ENCODE measurements at places on chromosomes 11 and 22.
A peak's percentile ranks its signal among the peaks of the same experiment; 100 is the strongest.

DNA sequence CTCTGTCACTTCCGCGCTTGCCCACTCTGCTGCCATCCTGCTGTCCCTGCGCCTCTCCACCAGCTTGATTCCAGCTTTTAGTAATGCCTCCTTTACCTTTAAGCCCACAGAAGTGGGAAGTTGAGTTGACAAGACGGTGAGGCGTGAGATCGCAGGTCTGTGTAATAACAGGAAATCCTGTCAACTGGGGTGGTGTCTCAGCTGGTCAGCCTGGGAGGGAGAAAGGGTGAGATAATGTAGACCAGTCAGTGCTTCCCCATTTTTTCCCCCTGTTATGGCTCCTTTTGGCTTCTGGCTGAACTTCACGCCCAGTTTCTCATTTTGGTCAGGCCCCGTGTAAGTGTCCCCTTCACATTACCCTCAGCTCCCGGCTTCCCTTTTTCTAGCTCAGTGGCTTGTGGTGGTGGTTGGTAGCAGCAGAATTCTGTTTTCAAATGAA is 98.9 kb downstream of the TRAF6 start:
- DNase-seq: peak; percentile 5

DNA sequence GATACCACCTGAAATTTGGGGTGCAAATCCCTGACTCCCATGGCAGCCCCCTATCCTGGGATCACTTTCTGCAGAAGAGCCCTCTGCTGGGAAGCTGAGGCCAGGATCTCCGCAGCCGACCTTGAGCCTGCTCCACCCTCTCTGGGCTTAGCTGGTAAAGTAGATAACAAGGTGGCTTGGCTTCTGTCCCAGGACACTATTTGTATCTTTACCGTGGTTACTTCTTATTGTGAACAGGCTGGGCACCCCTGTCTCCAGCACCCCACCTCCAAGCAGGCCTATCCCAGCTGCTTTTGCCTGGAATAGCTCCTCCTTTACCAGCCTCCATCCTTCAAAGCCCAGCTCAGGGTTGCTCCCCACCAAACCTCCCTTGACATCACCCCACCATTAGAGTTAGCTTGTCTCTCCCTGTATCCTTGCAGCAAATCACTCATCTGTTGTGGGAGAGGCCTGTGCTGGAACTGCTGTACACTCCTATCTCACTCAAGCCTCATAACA is 35.2 kb upstream of the P2RY2 start:
- no peak for DNase-seq

DNA sequence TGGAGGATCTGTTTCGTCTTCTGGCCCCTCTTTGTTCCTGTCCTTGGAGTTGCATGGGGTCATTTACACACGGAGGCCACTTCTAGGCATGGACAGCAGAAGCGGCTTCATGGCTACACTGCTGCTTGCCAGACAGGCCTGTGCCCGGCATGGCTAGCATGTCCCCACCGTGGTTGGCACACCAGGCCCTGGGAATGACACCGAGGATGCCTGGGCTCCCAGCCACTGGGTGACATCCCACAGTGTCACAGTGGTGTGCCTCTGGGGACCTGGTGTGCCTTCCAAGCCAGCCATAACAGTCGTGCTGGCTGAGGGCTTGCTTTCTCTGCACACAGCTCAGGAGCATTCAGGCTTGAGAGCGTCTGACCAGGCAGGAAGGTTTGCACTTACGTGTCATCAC is 910.1 kb downstream of the TBC1D22A start:
- no peak for DNase-seq

- DNase-seq: no peak
Observed at GRCh38 chr22:48258811-48259210, 1496.4 kb downstream of the TBC1D22A start.

DNA sequence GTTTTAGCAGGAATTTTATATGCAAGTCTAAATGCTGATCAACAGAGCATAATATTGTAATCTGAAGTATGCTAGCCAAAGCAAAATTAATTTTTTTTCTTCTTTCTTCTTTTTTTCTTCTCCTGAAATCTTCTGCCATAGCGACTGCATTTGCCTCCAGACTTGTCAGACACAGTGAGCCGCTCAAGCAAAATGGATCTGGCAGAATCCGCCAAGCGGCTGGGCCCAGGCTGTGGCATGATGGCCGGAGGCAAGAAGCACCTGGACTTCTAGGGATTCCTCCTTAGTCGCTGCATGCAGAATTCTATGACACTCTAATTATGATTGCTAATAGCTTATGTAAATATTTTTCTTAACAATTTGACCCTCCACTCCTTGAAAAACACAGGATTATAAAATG is 27.9 kb downstream of the PAX6 start:
- no peak for DNase-seq

GRCh38 chr11:1887451-1888346 is 4.0 kb downstream of the PRR33 start:
- no peak for DNase-seq

DNA sequence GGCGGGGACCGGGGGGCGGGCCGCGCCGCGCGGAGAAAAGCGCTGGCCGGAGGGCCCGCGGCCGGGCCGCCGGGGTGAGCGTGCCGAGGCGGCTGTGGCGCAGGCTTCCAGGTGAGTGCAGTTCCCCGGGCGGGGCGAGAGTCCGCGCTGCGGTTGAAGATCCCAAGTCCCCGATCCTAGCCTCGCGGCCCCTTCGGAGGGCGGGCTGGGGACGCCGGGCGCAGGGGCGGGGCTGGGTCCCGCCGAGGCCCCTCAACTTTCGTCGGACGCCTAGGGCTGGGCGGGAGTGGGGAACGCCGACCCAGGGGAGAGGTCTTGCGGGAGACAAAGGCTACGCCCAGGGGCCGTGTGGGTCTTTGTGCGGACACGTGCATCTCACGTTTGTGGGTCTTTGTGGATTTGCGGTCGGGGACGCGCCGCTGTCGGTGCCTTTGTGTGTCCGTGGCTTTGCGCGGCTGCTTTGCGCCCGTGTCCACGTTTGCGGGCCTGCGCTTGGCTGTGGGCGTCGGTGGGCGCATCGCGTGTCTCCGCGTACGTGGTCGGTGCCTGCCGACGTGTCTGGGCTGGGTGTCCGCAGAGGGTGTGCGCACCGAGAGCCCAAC is at the start of gene TSKU:
TSKU (plus strand) TSS at position 63 of the 602 bp plus-strand sequence. CDS start 12,261 bp downstream, outside the sequence.
- DNase-seq: no peak

- DNase-seq: no peak
Observed at GRCh38 chr11:115194802-115195110, 309.5 kb downstream of the CADM1 start.

DNA sequence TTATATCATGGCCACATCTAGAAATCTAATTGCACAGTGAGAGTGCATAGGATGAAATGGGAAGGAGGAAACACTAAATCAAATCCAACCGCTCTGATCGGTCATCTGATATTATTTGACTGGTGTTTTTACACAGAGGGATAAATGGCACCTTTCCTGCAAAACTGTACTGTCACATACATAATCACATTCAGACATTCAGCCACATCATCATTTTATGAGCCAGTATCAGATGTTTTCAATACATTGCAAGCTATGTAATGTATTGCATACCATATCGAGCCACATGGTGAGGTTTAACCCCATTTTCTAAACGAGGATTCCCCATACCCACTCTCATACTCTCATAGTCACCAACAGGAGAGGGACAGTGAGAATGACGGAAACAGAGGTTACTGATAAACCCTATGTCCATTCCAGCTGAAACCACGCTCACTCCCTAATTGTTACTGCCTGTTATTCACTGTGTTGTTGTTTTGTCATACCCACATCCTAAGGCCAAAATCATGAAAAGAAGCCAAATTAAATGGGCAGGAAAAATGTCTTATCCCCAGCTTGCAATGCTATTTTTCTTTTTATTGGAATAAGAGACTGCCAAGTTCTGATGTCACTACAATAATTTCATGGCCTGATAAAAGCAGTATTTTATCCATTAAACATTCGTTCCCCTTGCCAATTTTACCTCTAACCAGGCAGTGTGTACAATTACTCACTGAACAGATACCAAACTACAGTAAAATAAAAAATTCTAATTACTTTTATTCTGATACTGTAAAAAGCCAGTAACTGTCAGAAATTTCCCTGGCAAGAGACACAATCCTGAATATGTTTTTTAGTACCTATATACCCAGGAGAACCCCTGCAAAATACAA is 9.0 kb downstream of the CDON start:
- no peak for DNase-seq

- no peak for DNase-seq
Observed at GRCh38 chr22:24812950-24813775, 7.2 kb downstream of the SGSM1 start.

GRCh38 chr11:69935941-69936505 is 116.8 kb upstream of the FGF3 start:
- no peak for DNase-seq

DNA sequence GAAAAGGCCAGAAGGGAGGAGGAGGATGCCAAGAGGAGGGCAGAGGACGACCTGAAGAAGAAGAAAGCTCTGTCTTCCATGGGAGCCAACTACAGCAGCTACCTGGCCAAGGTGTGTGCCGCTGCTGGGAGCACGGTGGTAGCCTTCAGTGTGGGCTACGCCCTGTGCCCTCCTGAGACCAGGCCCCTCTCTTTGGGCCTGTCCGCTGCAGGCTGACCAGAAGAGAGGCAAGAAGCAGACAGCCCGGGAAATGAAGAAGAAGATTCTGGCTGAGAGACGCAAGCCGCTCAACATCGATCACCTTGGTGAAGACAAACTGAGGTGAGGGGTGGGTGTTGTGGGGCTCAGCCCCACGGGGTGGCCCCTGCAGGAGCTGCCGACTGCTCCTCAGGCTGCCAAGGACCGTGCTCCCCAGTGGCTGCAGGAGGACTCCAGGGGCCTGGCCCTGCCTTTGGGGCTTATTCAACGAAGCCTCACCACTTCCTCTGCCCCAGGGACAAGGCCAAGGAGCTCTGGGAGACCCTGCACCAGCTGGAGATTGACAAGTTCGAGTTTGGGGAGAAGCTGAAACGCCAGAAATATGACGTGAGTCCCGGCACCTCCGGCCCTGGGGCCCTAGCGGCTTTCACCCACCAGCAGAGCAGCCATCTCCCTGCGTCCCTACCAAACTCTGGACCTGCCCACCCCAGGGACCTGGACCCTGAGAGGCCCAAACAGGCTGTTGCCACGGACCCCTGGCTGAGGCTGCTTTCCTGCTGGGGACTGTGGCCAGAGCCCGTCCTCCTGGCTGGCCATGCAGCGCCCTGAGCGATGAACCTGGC is 12.6 kb upstream of the MRPL23 start:
- DNase-seq: no peak

- no peak for DNase-seq
Observed at GRCh38 chr11:106276126-106276525, 198.7 kb downstream of the AASDHPPT start.

GRCh38 chr11:47879259-47880158 is 31.4 kb upstream of the NUP160 start:
- peak; percentile 14 for DNase-seq

DNA sequence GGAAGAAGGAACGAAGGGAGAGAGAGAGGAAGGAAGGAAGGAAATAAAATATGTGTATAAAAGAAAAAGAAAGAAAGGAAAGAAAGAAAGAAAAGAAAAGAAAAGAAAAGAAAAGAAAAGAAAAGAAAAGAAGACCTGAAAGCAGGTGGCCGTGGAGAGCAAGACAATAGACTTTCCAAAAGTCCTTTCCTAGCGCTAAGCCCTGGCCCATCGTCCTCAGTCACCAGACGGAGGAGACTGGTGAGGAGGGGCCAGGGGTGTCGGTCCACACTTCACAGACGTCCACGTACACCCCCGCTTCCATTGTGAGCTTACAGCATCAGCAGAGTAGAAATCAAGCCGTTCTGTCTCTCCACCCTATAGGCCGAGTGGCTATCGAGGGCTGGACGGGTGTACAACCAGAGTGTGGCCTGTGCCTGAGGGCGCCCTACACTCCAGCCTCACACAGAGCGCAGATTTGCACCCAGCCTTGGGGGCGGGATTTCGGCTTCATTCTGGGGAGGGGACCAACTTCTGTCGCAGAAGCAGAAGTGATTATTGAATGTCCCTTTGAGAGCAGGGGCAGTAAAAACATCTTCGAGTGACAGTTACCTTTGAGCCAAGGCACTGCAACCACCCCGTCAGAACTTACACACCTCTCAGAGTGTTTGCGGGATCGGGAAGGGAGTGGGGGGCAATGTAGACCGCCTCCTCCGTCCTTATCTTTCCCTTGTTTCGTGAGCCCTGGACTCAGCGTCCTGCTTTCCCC is 2.0 kb upstream of the BSX start:
- DNase-seq: no peak

- DNase-seq: no peak
Observed at GRCh38 chr11:13094930-13095687, 86.0 kb downstream of the RASSF10 start.

GRCh38 chr22:43377548-43377895 is 34.3 kb upstream of the MPPED1 start:
- DNase-seq: no peak

GRCh38 chr22:25348391-25348790 is 129.0 kb downstream of the CRYBB2 start:
- no peak for DNase-seq

- DNase-seq: no peak
Observed at GRCh38 chr22:20271114-20271994, 3.2 kb upstream of the RTN4R start.

DNA sequence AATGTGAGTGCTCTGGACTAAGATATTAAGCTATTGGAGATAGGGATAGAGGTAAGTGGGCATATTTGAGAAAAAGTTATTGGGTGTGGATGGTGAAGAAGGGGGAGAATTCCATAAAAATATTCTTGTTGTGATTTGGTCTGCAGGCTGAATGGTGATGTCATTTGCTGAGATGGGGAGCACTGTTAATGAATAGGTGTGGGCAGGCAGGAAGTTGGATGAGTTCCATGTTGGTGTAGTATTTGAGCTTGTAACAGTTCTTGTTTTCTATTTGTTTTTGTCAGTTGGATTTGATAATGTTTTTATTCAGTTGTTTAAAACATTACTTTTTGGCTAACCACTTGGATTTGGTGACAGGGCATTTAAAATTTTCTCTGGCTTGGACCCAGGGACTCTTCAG is 168.8 kb downstream of the C11orf87 start:
- no peak for DNase-seq

DNA sequence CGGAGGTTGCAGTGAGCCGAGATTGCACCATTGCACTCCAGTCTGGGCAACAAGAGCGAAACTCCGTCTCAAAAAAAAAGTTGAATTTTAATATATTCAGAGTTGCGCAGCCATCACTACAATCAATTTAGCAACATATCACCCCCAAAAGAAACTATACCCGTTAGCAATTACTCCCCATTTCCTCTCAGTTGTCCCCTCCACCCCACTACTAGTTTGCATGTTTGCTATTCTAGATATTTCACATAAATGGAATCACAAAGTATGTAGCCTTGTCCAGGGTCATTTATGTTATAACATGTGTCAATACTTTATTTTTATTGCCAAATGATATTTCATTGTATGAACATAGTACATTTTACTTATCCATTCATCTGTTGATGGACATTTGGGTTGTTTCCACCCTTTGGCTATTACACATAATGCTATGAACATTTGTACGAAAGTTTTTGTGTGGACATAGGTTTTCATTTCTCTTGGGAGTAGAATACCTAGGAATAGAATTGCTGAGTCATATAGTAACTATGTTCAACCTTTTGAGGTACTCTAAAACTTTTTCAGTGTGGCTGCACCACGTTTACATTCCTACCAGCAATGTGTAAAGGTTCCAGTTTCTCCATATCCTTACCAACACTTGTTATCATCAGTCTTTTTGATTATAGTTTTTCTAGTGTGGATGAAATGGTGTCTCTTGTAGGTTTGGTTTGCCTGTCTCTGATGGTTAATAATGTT is 2.2 kb downstream of the ZNF143 start:
- DNase-seq: no peak

Data from germinal center (tissue), 1 donor.